Caudate nucleus (tissue), 63 donors: ENCODE measurements at places on chromosomes 1 and 21.

- DNase-seq = no peak
Observed at GRCh38 chr21:15309022-15309590, 244.3 kb upstream of the NRIP1 start.

DNA sequence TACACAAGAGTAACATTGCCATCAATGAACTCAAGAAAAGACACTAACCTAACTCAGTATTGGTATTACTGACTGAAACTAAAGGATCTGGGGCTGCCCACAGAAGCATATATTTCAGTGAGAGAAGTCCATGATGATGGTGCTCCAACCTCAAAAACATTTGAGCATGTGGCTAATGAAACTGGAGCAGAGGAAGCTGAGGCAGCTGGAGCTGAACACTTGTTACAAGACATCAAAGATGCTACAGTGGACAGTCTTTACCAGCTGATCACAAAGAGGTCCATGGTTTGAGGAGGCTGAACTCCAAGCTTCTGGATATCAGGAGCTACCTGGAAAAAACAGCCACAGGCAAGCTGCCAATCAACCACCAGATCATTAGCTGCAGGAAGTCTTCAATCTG is 42.2 kb upstream of the TTC39A start:
- DNase-seq = no peak

- peak; percentile 73 for DNase-seq
Observed at GRCh38 chr1:51583532-51583931, 33.4 kb upstream of the OSBPL9 start.

DNA sequence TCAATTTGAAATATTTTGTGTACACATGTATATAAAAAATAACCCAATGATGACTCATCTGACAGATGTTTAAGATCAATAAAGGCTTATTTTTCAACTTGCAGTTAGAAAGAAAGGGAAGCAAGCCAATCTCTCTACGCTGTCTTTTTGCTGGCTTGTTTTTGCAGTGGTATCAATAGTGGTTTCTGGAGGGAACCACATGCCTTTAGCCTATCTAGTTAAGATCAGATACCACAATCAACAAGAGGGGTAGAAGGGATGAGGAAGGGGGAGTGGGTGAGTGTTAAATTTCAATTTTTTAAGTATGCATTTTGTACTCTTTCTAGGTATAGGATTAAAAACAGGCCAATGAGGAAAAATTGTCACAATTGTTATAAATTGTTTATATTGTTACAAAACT is 276.2 kb downstream of the KCNH1 start:
- no peak for DNase-seq

DNA sequence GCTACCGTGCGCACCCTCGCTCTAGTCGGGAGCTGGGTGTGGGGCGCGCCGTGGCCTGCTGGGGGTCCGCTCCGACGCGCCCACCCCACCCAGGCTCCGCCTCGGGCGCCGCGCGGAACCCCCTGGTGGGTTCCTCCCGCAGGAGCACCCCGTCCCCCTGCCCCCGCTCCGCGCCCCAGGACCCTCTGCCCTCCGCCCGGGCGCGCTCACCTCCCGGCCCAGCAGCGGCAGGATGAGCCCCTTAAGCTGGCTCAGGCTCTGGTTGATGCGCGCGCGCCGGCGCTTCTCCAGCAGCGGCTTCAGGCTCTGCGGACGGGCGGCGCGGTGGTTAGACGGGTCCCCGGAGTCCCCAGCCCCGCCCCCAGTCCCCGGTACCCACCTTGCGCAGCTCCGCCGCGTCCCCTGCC is 319 bp downstream of the HES2 start:
- no peak for DNase-seq

- DNase-seq = no peak
Observed at GRCh38 chr1:101033017-101033416, 7.4 kb upstream of the DPH5 start.

DNA sequence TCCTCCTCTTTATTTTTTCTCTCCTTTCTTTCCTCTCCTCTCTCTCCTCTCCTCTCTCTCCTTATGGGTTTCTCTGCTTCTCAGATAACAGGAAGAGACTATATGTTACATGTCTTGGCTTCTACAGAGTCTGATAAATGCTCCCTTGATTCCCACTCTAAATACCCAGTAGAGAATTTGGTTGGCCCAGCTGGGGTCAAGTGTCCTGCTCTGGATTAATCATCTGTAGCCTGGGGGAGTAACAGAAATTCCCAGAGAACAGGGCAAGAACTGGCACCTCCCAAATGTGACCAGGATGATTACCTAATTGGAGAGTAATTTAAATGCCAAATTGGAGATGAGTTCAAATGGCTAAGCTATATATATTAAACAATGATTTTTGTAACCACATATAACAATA is 146.1 kb upstream of the LMO4 start:
- DNase-seq = no peak

DNA sequence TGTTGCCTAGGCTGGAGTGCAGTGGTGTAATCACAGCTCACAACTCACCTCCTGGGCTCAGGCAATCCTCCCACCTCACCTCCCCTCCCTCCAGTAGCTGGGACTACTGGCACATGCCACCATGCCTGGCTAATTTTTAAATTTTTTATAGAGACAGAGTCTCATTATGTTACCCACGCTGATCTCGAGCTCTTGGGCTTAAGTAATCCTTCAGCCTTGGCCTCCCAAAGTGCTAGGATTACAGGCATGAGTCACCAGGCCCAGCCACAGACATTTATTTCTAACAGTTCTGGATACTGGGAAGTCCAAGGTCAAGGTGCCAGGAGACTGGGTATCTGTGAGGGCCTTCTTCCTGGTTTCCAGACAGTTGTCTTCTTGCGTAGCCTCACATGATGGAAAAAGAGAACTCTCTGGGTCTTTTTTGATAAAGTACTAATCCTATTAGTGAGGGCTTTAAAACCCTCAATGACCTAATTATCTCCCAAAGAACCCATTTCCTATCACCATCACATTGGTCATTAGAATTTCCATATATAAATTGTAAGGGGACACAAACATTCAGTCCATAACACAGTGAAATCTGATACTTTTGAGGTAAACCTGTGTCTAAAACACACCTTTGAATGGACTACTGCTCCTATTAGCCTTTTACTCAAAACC is 67.9 kb downstream of the PHACTR4 start:
- no peak for DNase-seq

GRCh38 chr1:187928288-187928687 is 1099.5 kb downstream of the PLA2G4A start:
- DNase-seq = no peak

DNA sequence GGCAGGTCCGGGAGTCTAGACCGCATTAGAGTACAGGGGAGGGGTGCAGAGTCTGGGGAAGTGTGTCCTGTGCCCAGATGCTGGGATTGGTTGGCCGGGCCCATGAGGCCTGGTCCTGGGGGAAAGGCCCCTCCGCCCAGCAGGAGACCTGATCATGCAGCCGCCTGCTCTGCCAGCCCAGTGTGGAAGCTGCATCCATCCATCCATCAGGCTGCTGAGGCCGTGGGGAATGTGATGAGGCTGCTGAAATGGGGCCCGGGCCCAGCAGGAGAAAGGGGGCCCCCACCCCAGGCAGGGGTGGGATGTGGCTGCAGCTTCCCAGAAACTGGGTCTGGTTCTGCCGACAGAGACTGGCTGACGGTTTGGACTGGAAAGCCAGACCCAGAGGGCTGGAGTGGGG is 37.2 kb downstream of the EPHA2 start:
- DNase-seq = no peak

DNA sequence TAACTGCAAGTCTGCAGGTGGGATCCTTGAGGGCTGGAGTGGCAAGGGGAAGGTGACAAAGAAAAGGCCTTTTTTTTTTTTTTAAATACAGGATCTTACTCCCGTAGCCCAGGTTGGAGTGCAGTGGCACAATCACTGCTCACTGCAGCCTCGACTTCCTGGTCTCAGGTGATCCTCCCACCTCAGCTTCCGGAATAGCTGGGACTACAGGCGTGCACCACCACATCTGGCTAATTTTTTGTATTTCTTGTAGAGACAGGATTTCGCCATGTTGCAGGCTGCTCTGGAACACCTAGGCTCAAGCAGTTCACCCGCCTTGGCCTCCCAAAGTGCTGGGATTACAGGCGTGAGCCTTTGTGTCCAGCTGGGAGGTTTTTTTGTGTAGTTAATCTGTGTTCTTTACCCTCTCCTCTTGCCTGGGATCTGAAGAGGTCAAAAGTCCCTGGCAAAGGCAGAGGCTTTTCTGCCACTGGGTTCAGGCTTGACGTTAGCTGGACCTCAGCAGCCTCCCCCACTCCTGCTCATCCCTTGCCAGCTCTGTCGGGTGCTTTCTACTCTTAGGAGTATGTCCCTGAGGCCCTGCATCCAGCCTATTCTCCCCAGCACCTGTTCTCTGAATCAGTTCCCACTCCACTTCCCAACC is 5.2 kb downstream of the IL6R start:
- DNase-seq = no peak

DNA sequence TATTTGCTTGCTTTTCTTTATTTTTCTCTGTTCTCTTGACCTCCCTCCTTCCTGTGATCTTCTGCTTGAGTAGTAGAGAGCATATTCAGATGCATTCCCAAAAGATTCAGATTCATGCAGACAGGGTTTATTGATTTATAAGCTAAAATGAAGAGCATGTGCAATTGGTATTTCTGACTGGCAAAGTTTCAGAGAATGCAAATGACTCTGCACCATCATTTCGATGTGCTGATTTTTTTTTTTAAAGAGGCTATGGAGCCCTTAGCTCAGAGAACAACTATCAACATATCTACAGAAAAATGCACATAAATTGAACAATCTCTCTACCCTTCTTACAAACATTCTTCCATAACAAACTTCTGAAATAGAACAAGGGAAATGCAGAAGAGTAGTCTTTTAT is 312.0 kb downstream of the VAV3 start:
- no peak for DNase-seq

DNA sequence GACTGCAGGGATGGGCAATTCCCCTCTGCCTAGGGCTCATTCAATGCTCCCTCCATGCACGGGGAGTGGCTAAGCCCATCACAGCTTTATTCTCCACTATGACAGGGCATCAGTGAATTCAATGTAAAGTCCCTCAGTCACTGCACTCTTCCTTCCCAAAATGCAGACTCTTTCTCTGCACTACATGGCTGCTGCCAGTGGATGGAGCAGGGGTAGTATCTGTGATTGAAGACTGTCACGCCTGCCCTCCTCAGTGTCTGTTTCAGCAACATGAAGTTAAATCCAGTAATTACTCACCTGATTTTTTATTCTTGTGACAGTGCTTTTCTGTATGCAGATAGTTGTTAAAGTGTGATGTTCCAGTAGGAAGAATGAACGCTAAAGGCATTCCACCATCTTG is 1323.2 kb downstream of the AMY1C start:
- no peak for DNase-seq

- no peak for DNase-seq
Observed at GRCh38 chr1:6738987-6739676, 37.5 kb upstream of the DNAJC11 start.

DNA sequence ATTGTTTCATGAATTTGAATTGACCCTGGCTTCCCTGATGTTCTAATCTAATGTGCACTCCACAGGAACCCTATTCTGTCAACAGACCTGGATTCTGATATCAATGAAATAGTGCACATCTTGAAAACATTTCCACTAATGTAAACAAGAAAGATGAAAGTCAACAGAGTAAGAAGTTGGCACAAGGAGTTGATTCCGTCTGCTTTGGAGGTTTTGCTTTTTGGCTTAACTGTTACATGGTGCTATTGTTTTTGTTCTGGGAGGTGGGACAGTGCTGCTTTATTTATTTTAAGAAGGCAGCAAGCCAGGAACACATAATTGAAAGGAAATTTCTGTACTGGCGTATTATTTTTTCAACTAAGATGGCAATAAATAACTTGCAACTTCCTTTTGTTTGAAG is 73.3 kb downstream of the LEPR start:
- DNase-seq = no peak

DNA sequence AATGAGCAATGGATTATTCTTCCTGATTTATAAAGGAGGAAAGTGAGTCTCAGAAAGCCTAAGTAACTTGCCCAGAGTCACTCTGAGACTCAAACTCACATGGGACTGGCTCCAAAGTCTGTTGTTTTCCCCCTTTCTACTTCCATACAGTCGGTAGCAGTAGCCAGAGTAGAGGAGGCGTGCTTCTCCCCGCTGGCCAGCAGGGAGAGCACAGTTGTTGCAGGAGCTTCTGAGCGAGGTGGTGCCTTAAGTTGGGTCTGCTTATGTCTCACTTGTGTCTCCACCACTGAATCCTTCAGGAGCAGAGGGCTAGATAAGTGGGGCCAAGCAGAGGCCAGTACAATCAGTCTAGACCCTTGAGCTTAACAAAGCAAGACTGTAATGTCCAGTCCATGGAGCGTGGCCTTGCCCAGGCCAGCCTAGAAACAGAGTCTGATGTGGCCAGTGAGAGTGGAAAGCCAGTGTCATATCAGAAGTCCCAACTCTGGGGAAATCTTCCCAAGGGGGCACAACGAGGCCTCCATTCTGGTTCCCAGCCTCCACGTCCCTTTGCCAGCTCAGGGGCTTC is 181.9 kb downstream of the ZSCAN20 start:
- DNase-seq = no peak

GRCh38 chr1:112673592-112674439 is 643 bp upstream of the MOV10 start:
- no peak for DNase-seq

DNA sequence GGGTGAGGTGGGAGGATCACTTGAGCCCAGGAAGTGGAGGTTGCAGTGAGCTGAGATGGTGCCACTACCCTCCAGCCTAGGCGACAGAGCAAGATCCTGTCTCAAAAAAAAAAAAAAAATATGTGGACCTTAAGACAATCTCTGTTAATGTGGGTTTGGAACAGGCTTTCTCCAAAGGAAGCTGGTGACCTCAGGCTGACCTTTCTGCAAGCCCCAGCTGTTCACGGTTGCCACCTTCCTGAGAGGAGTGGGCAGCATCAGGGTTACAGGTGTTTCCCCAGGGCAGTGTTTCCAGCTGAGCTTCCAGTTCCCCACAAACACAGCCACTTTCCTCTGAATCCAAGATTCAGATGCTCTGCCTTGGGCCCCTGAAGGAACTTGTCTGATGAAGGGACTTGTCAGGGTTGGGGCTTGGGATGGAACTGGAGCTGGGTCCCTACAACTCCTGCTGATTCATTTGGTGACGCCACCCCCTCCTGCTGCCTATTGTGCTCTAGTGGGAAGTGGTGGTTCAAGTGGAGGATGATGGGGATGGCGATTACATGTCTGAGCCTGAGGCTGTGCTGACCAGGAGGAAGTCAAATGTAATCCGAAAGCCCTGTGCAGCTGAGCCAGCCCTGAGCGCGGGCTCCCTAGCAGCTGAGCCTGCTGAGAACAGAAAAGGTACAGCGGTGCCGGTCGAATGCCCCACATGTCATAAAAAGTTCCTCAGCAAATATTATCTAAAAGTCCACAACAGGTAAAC is 1.9 kb downstream of the ZBTB48 start:
- no peak for DNase-seq

DNA sequence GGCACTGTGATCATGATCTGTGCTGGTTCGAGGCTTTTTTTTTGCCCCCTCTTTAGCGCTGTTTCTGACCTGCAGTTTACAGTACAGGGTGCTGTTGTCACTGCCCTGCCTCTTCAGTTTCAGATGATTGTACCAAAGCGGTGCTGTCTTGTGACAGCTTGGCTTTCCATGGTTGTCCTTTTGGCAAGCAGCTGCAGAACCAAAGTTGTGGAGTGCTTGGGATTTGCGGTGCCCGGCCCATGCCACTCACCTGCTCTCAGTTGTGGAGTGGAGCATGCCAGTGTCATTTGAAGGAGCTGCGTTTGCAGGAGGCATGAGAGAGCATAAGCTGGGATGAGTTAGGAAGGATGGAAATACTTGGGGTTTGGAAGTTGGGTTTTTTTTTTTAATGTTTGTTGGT is 48.4 kb downstream of the DOP1B start:
- DNase-seq = no peak
